Renal cortical epithelial cell (primary cell): ENCODE measurements at places on chromosomes 7 and 10. TPM values are rescaled to one million over a fixed set of nuclear protein-coding genes. Genes with fewer than 3 reads are reported as not detected.
A peak's percentile ranks its signal among the peaks of the same experiment; 100 is the strongest.

- peak; percentile 7 for DNase-seq
Observed at GRCh38 chr10:59557052-59557451, 152.6 kb downstream of the SLC16A9 start.

DNA sequence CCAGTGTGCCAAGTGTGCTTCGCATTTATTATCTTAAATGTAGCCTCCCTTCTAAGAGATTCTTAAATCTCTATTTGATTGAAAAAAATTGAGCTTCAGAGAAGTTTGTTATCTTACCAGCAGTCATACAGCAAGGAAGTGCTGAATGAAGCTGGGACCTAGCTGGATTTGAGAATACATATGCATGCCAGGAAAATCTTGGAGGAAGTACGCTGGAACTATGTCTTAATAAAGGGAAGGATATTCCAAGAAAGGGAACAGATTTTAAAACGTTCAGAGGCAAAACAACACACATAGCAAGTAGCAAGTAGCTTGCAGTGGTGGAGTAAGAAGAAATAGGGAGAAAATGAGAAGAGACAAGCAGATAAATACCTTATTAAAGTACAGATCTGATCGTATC is 1.5 kb downstream of the CFAP70 start:
- DNase-seq: no peak

- no peak for DNase-seq
Observed at GRCh38 chr7:137834552-137834951, 12.2 kb downstream of the DGKI start.

DNA sequence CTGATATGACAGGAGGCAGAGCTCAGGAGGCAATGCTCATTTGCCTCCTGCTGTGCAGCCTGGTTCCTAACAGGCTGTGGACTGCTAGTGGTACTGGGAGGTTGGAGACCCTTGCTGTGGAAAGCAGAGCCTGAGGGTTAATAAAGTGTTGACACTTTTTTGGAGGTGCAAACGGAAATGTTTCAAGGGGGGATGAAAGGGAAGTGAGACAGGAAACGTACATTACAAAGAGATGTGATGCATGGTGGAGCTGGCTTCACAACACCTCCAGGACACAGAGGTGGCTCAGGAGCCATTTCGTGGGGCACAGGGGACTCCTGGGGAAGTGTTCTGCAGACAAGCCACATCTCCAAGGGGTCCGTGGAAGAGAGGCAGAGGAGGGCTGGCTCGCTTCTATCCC is 137.6 kb upstream of the SVIL start:
- DNase-seq: no peak

The MET gene
- 217 and 255 TPM in 2 replicates for total RNA-seq
